Posterior vena cava (tissue), 2 donors: ENCODE measurements at places on chromosomes 3 and 15. TPM values are rescaled to one million over a fixed set of nuclear protein-coding genes. Genes with fewer than 3 reads are reported as not detected.

DNA sequence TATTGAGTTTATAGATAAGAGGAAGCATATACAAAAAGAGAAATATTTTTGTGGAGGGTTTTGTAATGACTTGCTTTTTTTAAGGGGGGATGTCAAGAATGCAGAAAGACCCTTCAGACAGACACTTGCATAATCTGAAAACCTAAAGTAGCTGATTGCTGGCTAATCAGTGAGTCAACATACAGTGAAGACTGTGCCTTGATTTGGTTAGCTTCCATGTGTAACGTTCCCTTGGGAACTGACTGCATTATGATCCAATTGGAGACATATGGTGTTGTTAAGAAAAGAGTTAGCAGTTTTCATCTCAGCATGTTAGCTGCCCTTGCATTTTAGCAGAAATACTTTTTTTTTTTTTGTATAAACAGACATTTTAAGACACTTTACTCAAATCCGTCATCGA, 483.2 kb downstream of the RBMS3 start:
- no peak for DNase-seq

DNA sequence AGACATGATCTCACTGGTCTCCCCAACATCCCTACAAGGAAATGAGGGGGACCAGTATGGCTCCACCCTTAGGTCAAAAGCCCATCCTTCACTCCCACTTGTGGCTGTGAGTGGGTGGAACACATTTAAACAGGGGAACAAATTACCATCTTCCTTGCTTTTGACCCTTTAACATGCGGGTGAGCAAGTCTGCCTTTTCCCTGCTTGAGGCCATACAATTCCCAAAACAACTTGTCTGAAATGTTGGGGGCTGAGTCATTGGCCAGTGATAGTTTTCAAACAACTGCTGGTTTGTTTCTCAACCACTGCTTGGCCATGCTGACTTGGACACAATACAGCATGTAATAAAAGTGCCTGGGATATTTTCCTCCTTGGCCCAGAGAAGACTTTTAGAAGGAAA, 39.6 kb downstream of the COL8A1 start:
- no peak for DNase-seq

- DNase-seq, result no peak
Observed at GRCh38 chr3:23219117-23219516, 16.0 kb downstream of the UBE2E2 start.

- DNase-seq, result no peak
Observed at GRCh38 chr3:14126017-14126886, 1.4 kb downstream of the TMEM43 start.

DNA sequence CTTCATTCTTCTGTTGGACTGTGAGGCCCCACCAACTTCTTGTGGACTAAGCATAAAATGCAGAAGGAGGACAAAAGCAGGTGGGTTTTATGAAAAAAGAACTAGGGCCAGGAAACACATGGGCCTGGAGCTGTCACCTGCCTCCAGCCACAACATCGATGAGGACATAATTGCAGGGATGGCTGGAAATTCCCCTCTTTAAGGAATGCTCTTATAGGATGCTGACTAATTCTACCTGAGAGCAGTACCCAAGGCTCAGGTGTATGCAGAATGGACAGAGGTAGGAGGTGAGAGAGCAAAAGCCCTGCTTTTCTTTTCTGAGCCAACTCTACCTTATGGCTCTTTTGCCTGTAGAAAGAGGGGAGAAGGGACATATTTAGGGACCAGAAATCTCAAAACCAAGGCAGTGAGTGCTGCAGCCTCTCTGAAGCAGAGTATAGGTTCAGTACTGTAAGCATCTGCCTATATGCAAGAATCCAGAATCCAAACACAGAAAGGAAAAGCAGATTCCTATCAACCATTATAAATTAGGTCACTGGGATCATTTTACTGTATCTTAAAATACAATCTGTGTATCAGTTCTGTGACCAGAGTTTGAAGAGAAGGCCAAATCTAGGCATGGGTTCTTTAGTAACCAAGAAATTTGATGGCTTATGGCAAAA, 205.3 kb upstream of the WNT5A start:
- DNase-seq, result no peak

DNA sequence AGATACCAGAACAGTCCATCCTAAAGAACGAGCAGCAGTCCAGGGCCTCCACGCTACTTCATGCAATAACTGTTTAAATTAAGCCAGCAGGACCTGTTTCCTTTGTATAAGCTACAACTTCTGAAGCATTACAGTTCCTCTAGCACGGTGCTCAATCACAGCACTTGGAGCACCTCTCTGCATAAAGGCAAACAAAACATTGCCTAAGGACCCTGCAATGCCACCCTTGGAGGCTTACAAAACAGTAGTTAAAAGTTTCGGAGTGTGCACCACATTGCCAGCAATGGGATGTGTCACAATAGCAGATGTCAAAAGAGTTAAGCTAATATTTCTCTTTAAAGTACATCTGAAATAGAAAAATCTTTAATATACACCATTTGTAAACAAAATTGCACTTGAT, 2.6 kb upstream of the VPS39 start:
- DNase-seq, result no peak

GRCh38 chr15:74375303-74375693, 7.9 kb upstream of the CYP11A1 start:
- DNase-seq, result peak; percentile 92

GRCh38 chr15:78680431-78681075, 39.5 kb upstream of the CHRNB4 start:
- DNase-seq, result peak; percentile 63

- DNase-seq, result no peak
Observed at GRCh38 chr3:194657439-194657838, 14.6 kb downstream of the LSG1 start.

- DNase-seq, result peak; percentile 81
Observed at GRCh38 chr3:128489927-128490649, 2.9 kb downstream of the GATA2 start.

DNA sequence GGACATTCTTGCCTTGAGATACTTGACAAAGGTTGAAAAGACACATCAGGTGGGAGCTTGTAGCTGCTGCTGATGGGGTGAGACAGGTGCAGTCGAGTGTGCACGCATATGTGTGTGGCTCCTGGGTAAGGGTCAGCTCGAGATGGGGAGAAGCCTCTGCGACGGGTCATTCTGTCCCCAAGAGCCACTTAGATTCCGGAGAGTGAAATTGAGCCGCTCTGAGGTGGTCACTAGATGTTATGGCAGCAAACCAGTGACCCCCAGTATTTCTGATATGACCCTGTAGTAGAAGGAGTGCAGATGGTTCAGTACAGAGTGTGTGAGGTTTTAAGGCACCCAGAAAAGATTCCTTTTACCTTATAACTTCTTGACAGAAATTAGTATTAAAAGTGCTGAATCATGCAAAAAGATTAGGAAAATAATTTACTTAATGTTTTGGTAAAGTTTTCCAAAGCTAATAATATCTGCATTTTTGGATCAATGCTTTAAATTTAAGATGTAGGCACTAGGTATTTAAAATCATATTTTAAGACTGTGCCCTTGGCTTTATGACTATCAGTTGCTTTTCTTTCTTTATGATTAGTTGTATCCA, 241.9 kb upstream of the TOPAZ1 start:
- DNase-seq, result no peak

GRCh38 chr3:175107995-175108394, 248.9 kb downstream of the NAALADL2 start:
- no peak for DNase-seq

DNA sequence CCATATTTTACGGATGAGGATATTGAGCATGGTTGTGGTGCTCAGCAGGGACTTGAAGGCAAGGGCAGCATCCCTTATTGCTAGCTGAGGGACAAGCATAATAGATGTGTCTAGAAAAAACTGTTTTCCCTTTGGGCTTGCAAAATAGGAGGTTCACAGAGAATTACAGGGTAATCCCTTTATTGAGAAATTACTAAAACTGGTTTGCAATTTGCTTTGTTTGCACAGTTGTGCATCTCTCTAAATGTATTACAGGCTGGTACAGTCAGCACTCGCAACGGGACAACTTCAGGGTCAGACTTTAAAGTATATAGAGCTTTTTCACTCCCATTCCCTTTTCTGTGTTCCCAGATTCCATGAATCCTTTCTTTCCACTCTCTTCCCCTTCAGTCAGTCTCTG, 51.3 kb downstream of the SUCNR1 start:
- no peak for DNase-seq

The TGM4 gene
- total RNA-seq, result not detected

The CAND2 gene
- total RNA-seq, result 16.8 TPM
